RPMI7951 (cell line): ENCODE measurements at places on chromosomes 7 and 10. TPM values are rescaled to one million over a fixed set of nuclear protein-coding genes. Genes with fewer than 3 reads are reported as not detected.

The CLEC5A gene
- total RNA-seq: not detected in 2 replicates

The STAG3 gene
- total RNA-seq: 2.5 and 3.8 TPM in 2 replicates

The TYSND1 gene
- 5.5 and 8.2 TPM in 2 replicates for total RNA-seq

The MMP21 gene
- not detected in 2 replicates for total RNA-seq

The SLC39A12 gene
- total RNA-seq: not detected in 2 replicates

The ODAD2 gene
- total RNA-seq: not detected in 2 replicates

The FAM237B gene
- total RNA-seq: not detected in 2 replicates

The ACSM6 gene
- total RNA-seq: not detected in 2 replicates

The MMRN2 gene
- 0.39 and 0.60 TPM in 2 replicates for total RNA-seq

The TDRD1 gene
- not detected in 2 replicates for total RNA-seq

The PRF1 gene
- not detected in 2 replicates for total RNA-seq

The UTF1 gene
- total RNA-seq: not detected in 2 replicates

- DNase-seq: no peak
Measured at GRCh38 chr7:131182446-131183058, 145.1 kb upstream of the MKLN1 start.

DNA sequence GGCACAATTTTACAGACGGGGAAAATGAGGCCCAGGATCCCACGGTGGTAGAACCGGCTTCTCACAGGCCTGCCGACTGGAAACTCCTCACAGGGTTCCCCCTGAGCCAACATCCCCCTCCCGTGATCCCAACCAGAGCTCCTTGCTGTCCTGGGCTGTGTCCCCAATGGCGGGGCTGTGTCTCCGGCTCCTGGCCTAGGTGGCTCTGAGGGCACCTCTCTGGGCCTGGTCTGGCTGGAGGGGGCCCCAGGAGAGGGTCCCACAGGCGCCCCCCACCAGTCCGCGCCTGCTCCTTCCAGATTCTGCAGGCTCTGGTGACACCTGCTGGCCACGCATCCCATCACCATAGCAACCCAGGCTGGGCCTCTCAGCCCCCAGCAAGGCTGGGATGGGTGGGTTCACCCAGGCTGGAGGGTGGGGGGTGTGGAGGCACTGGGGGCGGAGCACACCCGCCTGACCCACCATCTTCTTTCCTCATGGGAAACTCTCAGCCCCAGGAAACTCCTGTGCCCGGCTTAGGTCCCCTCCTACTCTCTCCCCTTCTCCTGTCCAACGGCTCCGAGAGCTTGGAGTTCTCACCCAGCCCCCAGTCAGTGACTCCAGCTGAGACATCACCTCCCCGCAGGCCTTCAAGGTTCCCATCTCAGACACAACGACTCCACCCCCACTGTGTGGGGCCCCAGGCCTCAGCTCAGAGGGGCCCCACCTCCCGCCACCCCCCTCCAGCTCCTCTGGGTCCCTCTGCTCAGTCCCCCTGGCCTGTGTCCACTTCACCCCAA lies 27.1 kb upstream of the TNRC18 start:
- peak; percentile 42 for DNase-seq

DNA sequence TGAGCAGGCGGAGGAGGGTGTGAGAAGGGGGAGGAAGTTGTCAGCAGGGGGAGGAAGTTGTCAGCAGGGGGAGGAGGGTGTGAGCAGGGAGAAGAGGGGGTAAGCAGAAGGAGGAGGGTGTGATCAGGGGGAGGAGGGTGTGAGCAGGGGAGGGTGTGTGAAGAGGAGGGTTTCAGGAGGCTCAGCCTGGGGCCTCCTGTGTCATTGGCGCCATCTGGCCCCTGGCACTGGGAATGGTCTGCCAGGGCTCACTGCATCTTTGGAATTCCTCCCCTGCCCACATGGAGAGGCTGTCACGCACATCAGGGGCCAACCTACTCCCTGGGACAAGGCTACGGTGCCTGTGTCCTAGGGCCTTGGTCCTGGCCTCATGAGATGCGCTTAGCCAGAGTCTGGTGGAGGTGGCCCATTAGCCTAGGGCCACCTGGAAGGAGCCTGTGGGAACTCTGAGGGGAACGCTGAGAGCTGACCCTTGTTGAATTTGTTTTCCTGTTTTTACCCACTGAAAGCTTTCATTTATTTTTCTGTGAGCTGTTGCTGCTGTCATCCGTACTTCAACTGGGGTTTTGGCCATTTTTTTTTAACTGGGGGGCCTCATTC lies 18.0 kb downstream of the CAMK2B start:
- peak; percentile 96 for DNase-seq

- peak; percentile 50 for DNase-seq
Measured at GRCh38 chr7:144391823-144392255, 11.7 kb downstream of the NOBOX start.

GRCh38 chr7:83681200-83681778 lies 32.4 kb upstream of the SEMA3E start:
- no peak for DNase-seq

DNA sequence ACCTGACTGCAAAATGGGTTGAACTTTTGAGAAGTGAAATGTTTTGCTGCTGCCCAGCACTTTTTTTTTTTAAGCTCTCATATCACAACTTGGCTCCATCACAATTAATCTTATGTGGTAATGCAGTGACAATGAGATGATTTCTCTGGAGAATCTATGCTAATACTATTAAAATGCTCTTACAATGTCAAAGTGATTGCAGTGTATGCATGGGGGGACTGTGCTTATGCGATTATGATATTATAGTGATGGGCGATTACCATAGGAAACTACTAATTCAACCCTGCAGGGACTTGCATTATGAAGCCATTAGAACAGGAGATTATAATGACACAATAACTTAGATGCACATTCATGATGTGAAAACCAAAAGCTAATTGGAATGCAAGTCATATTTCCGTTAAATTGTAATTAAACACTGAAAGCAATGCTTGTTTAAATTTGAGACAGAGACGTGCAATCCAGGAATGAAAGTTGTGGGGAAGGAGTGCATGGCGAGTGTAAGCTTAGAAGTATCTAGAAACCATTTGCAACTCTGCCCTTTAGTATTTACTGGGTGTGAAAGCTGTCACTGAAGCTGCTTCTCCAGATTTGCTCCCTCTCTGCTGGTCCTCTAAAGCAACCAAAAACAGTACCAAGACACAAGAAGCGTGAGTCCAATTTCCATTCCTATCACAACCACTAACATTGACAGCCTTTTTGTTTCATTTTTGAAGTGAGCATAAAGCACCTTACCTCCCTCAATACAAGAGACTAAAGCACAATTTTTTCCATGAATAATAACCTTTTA lies 21.6 kb downstream of the PTER start:
- DNase-seq: no peak

DNA sequence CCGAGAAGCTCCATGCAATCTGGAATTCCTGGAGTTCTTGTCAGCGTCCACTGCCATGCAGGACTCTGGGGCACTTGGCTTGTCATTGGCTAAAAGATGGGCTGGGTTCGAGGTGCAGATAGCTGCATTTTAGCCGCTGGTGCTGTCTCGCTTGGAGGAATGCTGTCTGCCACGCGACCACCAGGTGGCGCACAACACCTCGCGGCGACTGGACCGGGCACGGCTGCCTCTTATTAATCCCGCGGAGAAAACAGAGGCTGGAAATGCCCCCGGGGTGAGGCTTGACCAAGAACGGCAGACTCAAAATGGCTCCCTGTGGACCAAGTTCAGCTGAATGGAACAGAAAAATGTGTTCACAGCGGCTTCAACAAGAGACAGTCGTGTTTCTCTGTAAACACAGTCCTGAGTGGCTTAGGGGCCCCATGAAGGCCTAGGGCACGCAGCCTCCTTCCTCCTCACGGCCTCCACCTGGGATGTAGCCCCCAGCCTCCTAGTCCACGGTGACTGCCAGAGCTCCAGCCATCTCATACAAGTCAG lies 46.2 kb downstream of the AOC1 start:
- peak; percentile 64 for DNase-seq

DNA sequence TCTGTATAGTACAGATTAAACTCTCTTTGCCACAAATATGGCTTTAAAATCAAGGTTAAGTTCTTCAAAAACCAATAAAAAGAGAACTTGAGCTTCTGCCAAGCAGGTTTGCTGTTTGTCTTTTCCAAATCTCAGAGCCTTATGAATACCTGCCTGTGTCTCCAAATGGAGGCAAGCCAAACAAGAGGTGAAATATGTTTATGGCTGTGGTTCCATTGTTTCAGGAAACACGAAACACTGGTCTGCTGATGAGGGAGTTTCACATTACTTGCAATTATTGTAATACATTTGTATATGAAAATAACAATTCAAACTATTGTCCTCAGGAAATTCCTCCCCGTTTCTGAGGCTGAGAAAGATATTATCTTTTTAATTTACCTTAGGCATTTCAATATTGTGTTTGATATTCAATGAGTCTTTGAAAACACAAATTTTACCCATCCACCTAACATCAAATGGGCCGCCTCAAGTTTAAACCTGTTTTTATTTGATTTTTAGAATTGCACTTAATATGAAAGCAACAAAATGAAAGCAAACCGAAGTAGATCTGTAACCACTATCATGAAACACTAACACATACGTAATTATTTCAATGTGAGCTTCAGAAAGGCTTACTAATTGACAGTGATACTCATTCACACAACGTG lies 359.3 kb downstream of the HGF start:
- DNase-seq: peak; percentile 10

- no peak for DNase-seq
Measured at GRCh38 chr7:100127866-100128636, 1.3 kb downstream of the MBLAC1 start.

DNA sequence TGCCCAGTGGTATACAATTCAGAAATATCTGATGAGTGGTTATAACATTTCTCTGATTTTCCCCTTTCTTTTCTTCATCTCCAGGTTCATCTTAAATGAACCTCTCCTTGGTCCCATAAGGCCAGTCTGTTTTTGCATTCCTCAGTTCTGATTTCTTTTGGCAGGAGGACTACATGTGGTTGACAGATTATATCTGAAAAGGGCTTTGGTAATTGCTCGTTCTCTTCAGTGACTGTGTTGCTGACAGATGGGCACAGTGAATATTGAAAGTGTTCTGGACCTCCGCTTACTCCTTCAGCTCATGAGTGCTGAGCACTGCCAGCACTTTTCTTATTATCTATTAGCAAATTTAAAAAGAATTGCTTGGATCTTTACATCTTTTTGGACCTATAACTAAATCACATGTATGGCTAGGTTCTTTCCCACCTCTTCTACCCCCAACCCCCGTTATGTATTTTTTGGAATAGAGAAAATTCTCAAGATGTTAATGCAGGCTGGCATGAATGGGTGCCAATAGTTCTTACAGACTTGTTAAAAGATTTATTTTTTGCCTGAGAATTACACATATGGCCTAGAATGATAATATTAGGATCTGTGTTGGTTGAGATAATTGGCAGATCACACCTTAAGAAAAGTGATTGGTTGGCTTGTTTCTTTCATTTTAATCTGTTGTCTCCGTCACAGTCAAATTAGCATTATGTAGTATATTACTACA lies 323.0 kb downstream of the EXOC4 start:
- no peak for DNase-seq

DNA sequence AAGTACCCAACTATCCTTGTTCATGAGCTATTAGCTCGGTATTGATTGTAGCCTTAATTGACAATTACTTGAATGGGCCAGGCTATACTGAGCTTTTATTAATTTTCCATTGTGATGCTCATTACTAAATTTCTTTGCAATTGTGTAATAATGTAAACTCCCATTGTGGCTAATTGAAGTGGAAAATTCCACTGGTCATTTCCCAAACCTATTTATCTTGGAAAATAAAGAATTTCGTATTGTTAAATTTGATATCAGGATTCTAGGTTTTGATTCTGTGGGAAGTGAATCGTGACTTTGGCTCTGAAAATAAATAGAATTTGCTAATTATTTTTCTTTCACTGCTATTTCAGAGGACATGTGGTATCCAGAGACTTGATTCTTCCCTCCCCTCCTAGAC lies 111.0 kb downstream of the RTKN2 start:
- DNase-seq: no peak

DNA sequence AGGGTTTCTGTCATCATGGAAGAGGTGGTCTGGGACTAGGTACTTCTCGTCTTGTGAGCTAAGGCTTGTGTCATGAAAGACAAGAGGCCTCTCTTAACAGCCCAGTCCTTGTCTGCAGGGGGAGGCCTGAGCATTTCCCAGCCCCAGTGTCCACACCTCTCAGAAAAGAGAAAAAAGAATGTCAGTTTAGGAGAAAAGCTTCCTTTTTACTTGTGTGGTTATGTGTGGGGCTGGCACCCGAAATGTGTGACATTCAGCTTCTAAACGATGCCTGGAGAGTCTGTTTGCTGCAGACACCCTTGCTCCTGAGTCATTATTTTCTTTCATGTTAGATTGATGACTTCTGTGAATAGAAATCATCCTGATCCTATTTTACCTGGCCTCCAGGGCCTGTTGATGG lies 67.4 kb downstream of the LANCL2 start:
- DNase-seq: no peak

GRCh38 chr10:18005445-18005780 lies 53.7 kb downstream of the SLC39A12 start:
- DNase-seq: no peak

DNA sequence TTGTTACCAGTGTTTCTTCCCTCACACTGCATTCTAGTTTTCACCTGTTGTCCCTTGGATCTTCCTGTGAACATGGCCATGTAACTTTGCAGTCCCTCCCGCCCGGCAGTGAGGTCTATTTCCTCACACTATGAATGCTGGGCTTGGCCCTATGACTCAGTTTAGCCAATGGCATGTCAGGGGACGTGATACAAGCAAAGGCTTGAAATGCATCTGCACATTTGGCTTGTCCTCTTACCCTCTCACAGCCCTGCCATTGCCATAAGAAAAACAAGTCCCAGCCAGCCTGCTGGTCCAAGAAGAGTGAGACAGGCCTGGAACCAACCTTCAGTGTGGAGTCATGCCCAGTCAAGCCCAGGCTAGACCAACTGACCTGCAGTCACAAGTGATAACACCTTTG lies 17.1 kb upstream of the EZH2 start:
- no peak for DNase-seq

- DNase-seq: no peak
Measured at GRCh38 chr10:60343254-60343653, 46.4 kb downstream of the ANK3 start.

GRCh38 chr7:11210374-11210773 lies 236.7 kb downstream of the PHF14 start:
- no peak for DNase-seq

DNA sequence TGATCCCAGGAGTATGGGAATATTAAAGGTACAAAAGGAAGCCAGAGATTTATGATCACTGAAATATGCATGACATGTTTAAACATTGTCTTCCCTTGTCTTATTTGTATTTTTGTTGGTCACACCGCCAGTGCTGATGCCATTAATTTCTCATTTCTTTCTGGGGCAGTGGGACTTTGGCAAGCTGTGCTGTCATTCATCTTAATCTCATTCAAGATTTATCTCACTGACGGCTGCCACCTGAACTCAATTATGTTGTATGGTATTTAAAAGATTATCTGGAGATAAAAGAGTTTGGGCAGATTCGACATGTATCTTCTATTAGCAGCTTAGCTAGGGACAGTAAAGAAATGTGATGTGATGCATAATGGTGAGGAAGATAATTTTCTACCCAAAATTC lies 284.9 kb upstream of the PLXDC2 start:
- DNase-seq: no peak
